Naive B cell (primary cell): ENCODE measurements at places on chromosomes 5 and 9.
A peak's percentile ranks its signal among the peaks of the same experiment; 100 is the strongest.

GRCh38 chr5:72436796-72437471, 70.3 kb downstream of the ZNF366 start:
- H3K4me1 ChIP-seq, result peaks cover 4% of the 10 kb centered on the region
- H3K27ac ChIP-seq, result no peak overlapping the region
- H3K27me3 ChIP-seq, result peaks cover 15% of the 10 kb centered on the region

GRCh38 chr5:119682372-119682771, 53.0 kb downstream of the FAM170A start:
- H3K4me3 ChIP-seq, result no peak overlapping the region
- peaks cover 10% of the 10 kb centered on the region for H3K27me3 ChIP-seq
- H3K4me1 ChIP-seq, result peaks cover 4% of the 10 kb centered on the region
- DNase-seq, result no peak

DNA sequence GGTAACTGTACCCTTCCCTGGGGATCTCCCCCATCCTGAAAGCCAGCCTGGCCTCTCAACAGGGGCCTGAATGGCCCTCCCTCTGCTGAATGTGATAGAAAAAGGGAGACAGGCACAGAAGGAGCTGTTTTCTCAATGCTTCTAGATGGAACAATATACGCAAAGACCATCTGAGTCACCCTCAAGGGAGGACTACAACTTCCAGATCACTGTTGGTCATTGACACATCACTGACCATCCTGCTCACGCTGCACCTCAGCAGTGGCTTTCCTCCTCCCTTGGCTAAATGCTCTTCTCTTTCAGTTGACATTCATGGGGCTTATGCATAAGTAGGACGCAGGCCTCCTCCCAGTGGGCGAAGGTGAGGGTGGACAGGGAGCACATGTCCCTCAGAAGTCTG, 112.2 kb upstream of the SHB start:
- no peaks in the 10 kb centered on the region for H3K4me1 ChIP-seq
- no peak overlapping the region for H3K27ac ChIP-seq
- H3K36me3 ChIP-seq, result no peaks in the 10 kb centered on the region
- no peak overlapping the region for H3K4me3 ChIP-seq
- no peak for DNase-seq

DNA sequence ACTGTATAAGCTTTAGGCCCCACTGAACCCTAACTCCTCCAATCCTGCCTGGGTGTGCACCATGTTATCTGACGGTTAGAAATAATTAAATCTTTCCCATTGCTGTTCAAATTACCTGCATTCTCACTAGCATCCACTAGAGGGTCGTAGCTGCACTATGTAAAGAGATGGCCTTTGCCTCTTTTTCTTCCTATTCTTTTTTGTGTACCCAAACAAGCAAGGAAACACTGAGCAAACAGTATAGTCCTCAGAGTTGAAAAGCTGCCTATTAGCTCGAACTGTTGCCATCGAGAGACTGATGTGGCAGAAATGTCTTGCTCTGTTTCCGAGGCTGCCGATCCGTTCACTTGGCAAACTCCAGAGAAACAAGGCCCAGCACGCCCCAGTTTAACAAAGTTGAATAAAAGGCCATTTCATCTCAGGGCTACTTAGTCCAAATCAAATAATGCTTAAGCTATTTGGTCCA, 163.8 kb upstream of the TRPM3 start:
- H3K36me3 ChIP-seq, result no peaks in the 10 kb centered on the region
- peaks cover 8% of the 10 kb centered on the region for H3K27me3 ChIP-seq
- DNase-seq, result peak; percentile 6
- no peaks in the 10 kb centered on the region for H3K4me1 ChIP-seq
- no peak overlapping the region for H3K4me3 ChIP-seq

DNA sequence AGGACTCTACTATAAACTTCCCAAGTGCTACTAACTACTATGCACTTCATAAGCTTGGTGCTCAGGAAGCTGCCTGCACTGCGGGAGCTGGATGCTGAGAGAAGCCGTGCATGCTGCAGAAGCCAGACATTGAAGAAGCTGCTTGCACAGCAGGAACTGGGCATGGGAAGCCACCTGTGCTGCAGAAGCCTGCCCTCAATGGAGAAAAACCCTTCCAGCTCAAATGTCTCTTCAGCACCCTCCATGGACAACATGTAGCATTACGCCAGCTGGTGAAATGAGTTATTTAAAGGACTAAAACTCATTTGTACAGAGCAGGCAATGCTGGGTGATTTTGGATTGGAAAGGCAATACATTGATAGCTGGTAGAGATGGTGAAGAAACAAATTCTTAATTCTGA, 247.2 kb downstream of the KIF4B start:
- no peak overlapping the region for H3K27ac ChIP-seq
- H3K4me3 ChIP-seq, result no peak overlapping the region
- no peak for DNase-seq
- H3K27me3 ChIP-seq, result peaks cover 4% of the 10 kb centered on the region
- H3K4me1 ChIP-seq, result no peaks in the 10 kb centered on the region

DNA sequence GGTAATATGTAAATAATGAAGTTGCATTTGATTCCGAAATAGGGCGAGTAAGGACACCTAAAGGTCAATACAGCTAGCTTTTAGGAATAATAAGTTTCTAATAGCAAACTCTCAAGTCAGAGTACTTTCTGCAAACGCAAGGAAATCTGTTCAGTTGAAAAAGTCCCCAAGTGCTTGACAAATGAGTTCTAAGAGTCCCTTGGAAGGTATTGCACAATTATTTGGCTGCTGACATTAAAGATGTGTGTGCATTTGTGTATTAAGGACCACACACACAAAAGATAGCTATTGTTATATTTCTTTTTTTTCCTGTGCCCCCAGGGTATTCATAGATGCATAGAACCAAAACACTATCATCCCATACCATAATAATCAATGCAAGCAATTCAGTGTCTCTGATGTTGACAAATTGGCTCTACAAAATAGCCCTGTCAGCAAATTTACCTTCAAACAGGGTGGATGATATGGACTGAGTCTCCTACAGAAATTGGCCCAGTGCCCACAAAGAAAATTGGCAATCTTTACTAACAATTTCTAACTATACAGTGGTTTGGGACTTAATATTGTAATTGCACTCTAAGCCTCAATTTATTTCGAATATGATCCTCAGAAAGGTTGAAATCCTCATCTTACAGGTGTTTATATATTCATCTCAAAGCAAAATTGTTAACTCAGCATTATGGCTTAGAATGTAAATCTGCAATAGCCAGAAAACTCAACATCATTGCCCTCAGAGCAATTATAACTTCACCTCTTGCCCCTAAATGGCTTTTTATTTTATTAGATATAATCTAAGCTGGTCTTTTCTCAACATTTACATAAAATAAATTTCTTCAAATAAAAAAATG, 827.2 kb downstream of the MAT2B start:
- H3K4me1 ChIP-seq, result no peaks in the 10 kb centered on the region
- H3K36me3 ChIP-seq, result no peaks in the 10 kb centered on the region
- no peak overlapping the region for H3K27ac ChIP-seq
- no peaks in the 10 kb centered on the region for H3K27me3 ChIP-seq
- DNase-seq, result no peak
- no peak overlapping the region for H3K4me3 ChIP-seq

- no peaks in the 10 kb centered on the region for H3K27me3 ChIP-seq
- no peak for DNase-seq
- no peak overlapping the region for H3K4me3 ChIP-seq
- peaks cover 60% of the 10 kb centered on the region for H3K4me1 ChIP-seq
- H3K36me3 ChIP-seq, result no peaks in the 10 kb centered on the region
Measured at GRCh38 chr9:124297551-124297901, 39.8 kb downstream of the NEK6 start.

GRCh38 chr5:142235870-142236672, 88.8 kb downstream of the SPRY4 start:
- no peak overlapping the region for H3K4me3 ChIP-seq
- no peak overlapping the region for H3K27ac ChIP-seq
- H3K36me3 ChIP-seq, result no peaks in the 10 kb centered on the region
- H3K4me1 ChIP-seq, result peaks cover 7% of the 10 kb centered on the region

- H3K4me1 ChIP-seq, result no peaks in the 10 kb centered on the region
- no peak overlapping the region for H3K4me3 ChIP-seq
- no peaks in the 10 kb centered on the region for H3K36me3 ChIP-seq
Measured at GRCh38 chr5:36045895-36046294, 20.8 kb downstream of the UGT3A2 start.

- peaks cover 19% of the 10 kb centered on the region for H3K27me3 ChIP-seq
- no peak overlapping the region for H3K27ac ChIP-seq
- H3K4me3 ChIP-seq, result no peak overlapping the region
- no peaks in the 10 kb centered on the region for H3K36me3 ChIP-seq
- no peak for DNase-seq
- H3K4me1 ChIP-seq, result no peaks in the 10 kb centered on the region
Measured at GRCh38 chr5:135951257-135951656, 3.5 kb downstream of the LECT2 start.

DNA sequence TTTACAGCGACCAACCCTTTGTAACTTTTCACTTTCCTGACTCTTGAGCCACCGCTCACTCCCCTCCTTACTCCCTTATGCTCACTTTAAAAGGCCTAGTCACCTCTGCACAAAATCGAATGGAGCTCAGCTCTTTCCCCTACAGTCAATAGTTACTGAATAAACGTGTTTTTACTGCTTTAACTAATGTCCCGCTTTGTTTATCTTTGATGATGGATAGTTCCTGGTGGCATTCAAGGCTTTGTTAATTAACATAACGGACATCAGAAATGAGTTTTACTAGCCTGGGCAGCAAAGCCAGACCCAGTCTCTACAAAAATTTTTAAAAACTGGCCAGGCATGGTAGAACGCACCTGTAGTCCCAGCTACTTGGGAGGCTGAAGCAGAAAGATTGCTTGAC, 5.0 kb downstream of the SERINC5 start:
- H3K36me3 ChIP-seq, result no peaks in the 10 kb centered on the region
- no peak overlapping the region for H3K27ac ChIP-seq
- peaks cover 35% of the 10 kb centered on the region for H3K4me1 ChIP-seq
- H3K4me3 ChIP-seq, result no peak overlapping the region

GRCh38 chr5:108763222-108763916, 15.7 kb downstream of the FER start:
- H3K36me3 ChIP-seq, result peaks cover 6% of the 10 kb centered on the region
- H3K4me1 ChIP-seq, result peaks cover 14% of the 10 kb centered on the region
- no peak overlapping the region for H3K4me3 ChIP-seq
- peak overlapping the region; percentile 35 for H3K27ac ChIP-seq

DNA sequence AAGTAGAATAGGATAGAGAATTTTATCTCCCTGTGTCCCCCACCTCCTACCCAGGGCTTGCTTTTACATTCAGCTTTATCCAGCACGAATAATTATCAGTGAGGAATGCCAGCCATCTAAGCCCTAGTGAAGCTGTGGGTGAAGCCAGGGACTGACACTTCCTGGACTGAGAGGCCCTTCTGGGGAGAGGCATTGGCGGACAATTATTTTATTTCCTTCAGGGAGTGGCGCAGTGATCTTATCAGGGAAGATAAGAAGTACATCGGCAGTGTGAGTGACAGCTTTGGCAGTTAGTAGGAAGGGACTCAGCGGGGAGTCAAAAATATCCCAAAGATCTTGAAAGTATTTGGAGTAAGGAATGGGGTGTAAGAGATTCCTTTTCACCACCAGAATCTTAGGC, 34.9 kb upstream of the RPS23 start:
- H3K4me3 ChIP-seq, result no peak overlapping the region
- DNase-seq, result no peak
- H3K27me3 ChIP-seq, result no peaks in the 10 kb centered on the region
- no peaks in the 10 kb centered on the region for H3K4me1 ChIP-seq
- peaks cover 11% of the 10 kb centered on the region for H3K36me3 ChIP-seq

DNA sequence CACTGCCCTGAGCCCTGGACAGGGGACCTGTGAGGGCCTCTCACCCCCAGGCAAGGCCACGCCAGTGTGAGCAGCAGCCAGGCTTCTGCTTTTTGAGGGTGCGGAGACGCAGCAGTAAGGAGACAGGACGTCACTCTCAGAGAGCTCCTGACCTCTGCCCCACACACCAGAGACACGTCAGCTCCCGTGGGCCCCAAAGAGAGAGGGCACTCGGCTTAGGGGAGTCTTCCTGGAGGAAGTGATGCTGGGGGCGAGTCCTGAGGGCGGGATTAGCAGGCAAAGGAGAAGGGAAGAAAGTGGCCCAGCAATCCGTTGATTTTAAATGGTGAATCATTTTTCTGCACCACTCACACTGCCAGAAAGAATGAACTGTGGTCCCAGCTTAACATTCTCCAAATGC, 24.0 kb upstream of the SLC9A3 start:
- H3K27me3 ChIP-seq, result peaks cover 34% of the 10 kb centered on the region
- DNase-seq, result peak; percentile 39
- H3K4me3 ChIP-seq, result no peak overlapping the region
- peak overlapping the region; percentile 82 for H3K27ac ChIP-seq
- peaks cover 16% of the 10 kb centered on the region for H3K36me3 ChIP-seq

DNA sequence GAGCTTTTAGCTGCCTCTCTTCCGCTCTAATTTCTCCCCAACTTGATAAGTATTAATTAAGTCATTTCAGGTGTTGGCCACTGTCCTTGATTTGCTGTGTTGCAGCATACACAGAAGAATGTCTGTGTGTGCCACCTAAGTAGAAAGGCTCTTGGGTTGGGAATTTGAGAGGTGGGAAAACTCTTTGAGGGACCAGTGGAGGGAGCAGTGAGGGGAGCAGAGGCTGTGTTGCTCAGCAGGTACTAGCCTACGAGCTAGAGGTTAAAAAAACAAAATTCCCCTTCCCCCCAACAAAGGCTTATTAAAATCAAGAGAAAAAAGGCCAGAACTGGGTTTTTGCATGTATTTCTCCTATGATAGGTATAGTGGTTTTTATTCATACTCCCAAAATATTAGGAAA, 20.9 kb downstream of the RPS23 start:
- H3K4me1 ChIP-seq, result no peaks in the 10 kb centered on the region
- no peaks in the 10 kb centered on the region for H3K27me3 ChIP-seq
- no peaks in the 10 kb centered on the region for H3K36me3 ChIP-seq
- H3K4me3 ChIP-seq, result no peak overlapping the region
- no peak for DNase-seq
- H3K27ac ChIP-seq, result no peak overlapping the region

DNA sequence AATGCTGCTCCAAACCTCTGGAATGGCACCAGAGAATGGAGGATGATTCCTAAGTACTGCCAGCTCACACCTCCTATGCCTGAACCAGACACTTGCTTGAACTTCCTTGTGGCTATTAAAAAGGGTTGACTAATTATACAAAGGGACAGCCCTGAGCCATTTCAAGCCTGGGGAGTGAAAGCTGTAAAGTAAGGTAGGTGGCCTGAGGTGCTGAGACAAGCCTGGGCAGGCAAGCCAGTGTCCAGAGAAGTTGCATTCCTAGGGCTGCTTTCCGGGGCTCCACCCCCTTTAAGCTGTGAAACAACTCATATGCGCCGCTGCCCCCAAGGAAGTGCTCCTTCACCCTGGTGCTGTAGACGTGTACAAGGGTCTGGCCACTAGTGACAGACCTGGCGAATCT, 79.9 kb upstream of the SLC1A3 start:
- H3K4me3 ChIP-seq, result no peak overlapping the region
- H3K4me1 ChIP-seq, result no peaks in the 10 kb centered on the region
- no peaks in the 10 kb centered on the region for H3K27me3 ChIP-seq
- no peak overlapping the region for H3K27ac ChIP-seq
- no peaks in the 10 kb centered on the region for H3K36me3 ChIP-seq
- DNase-seq, result no peak

GRCh38 chr5:126422994-126423788, at the start of gene GRAMD2B:
TSS of gene GRAMD2B (plus strand) at chr5:126423409. CDS start at chr5:126423607, 198 bp downstream.
- peaks cover 6% of the 10 kb centered on the region for H3K4me1 ChIP-seq
- H3K36me3 ChIP-seq, result no peaks in the 10 kb centered on the region
- H3K27ac ChIP-seq, result peak within 1 kb of the TSS; percentile 64
- no peaks in the 10 kb centered on the region for H3K27me3 ChIP-seq
- peak; percentile 40 for DNase-seq

GRCh38 chr5:10601246-10602030, 37.6 kb downstream of the ANKRD33B start:
- no peaks in the 10 kb centered on the region for H3K27me3 ChIP-seq
- peaks cover 9% of the 10 kb centered on the region for H3K36me3 ChIP-seq
- peaks cover 40% of the 10 kb centered on the region for H3K4me1 ChIP-seq
- no peak for DNase-seq
